ENCODE measurements at places on chromosomes 3 and 15.

- no peak for DNase-seq
Observed at GRCh38 chr3:8665407-8665896, 20.9 kb upstream of the SSUH2 start.

DNA sequence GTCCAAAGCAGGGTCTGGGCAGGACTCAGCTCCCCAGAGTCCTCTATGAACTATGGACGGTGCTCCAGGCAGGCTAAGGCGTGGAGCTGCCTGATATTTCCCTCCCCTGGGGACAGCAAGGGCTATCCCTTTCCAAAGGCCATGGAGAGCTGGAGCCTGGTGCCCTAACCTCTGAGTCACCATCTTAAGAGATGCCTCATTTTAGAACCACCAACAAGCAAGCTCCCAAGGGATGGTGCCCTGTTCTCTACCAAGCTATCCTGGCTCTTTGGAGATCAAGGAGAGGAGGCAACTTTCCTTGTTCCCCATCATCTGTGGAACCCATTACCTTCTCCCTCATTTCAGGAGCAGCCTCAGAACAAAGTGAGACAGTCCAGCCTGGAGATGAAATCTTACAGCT is 15.7 kb downstream of the STARD5 start:
- DNase-seq = no peak

- DNase-seq = no peak
Observed at GRCh38 chr15:92012368-92012629, 158.8 kb downstream of the SLCO3A1 start.

GRCh38 chr15:32970847-32971246 is 223.7 kb downstream of the FMN1 start:
- no peak for DNase-seq

- DNase-seq = peak; percentile 54
Observed at GRCh38 chr15:58357529-58358476, 74.0 kb upstream of the LIPC start.
